ENCODE measurements at places on chromosomes 2 and 18.

DNA sequence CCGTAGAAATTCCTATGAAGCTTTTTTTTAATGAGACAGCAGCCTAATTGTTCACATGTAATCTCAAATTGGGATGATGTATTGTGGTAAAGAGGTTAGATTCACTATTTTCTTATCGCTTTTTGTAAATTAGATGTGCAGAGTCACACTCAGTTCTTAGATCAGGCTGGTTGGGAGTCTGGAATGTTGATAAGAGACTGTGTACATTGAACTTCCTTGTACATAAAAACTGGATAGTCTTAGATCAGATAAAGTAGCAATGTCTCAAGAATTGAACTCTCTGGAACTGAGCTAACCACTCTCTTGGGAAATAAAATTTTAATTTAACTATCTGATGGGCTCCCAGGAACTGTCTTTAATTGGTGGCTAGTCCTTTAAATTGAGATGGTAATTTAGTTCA lies 108.1 kb upstream of the MSTN start:
- DNase-seq: no peak

DNA sequence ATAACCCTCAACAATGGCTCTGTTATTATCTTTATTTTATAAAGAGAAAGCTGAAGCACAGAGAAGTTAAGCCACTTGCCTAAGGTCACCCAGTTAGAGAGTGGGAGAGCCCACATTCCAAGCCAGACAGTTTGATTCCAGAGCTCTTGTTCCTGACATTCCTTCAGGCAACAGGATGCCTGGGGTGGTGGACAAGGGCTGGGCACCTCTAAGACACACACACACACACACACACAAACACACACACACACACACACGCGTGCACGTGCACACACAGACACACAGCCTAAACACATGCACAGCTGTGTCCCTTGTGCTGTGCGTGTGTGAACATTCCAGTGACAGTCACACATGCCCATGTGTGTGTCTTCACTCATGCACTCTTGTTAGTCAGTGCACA lies 26.4 kb downstream of the CELF4 start:
- no peak for DNase-seq

GRCh38 chr2:159713631-159714246 lies 1.4 kb downstream of the MARCHF7 start:
- DNase-seq: peak; percentile 49

DNA sequence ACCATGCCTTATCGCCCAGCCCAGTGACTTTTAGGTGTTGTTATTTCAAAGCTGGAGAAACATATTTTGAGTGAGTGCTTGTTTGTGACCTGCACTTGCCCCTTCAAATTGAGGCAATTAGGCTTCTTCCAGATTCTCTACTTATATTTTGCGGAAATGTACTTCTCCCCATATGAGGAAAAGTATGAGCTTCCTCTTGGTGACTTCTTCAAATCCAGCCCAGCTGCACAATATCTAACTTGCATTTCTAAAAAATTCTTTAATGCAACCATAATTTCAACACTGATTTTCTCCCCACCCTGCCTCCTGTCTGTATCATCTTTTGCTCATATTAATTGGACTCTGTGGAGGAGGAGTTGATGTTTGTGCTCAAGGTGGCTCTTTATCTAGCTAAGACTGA lies 391.2 kb upstream of the POU3F3 start:
- no peak for DNase-seq

DNA sequence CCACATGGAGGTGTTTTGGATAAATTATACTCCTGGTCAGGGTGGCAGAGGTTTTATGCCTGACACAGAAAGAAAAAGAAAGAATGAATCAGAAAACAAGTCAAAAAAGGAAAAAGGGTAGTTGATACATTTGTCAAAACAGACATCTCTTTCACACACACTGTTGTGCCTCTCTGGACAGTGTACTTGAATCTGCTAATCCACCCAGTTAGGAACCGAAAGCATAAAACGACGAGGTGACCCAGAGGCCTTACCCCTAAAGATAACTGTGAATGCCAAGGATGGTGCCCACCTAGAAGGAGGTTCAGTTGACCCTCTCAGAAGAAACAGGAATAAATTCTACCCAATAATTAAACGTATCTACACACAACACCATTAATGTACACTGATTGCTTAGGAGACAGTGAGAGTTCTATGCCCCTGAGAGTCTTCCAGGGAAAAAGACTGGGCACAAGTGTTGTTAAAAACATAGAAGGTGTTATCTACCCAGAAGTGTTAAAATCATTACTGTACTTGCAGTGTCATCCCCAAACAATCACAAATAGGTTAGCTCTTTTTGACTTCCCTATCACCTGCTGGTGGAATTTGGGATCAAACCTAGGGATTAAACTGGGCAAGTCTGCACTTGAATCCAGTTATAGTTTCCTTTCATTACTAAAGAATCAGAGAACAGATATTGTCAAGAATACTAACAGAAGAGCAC lies 123.2 kb upstream of the DNAJC10 start:
- DNase-seq: no peak

- no peak for DNase-seq
These were observed 85.5 kb upstream of the STON1 start for GRCh38 chr2:48444404-48444803.

GRCh38 chr18:27785815-27786471 lies 391.0 kb downstream of the CDH2 start:
- DNase-seq: no peak

GRCh38 chr2:11123856-11124759 lies 31.2 kb upstream of the SLC66A3 start:
- peak; percentile 40 for DNase-seq

GRCh38 chr2:128325611-128326181 lies 7.0 kb upstream of the HS6ST1 start:
- no peak for DNase-seq

GRCh38 chr18:13246121-13246520 lies 27.6 kb downstream of the LDLRAD4 start:
- DNase-seq: no peak

GRCh38 chr2:234823877-234824376 lies 127.9 kb upstream of the SH3BP4 start:
- DNase-seq: peak; percentile 83

GRCh38 chr2:213164263-213164662 lies 12.9 kb upstream of the IKZF2 start:
- DNase-seq: no peak

- no peak for DNase-seq
These were observed 21.1 kb downstream of the ST3GAL5 start for GRCh38 chr2:85867556-85868292.

- no peak for DNase-seq
These were observed 14.0 kb downstream of the USP14 start for GRCh38 chr18:172361-172760.

DNA sequence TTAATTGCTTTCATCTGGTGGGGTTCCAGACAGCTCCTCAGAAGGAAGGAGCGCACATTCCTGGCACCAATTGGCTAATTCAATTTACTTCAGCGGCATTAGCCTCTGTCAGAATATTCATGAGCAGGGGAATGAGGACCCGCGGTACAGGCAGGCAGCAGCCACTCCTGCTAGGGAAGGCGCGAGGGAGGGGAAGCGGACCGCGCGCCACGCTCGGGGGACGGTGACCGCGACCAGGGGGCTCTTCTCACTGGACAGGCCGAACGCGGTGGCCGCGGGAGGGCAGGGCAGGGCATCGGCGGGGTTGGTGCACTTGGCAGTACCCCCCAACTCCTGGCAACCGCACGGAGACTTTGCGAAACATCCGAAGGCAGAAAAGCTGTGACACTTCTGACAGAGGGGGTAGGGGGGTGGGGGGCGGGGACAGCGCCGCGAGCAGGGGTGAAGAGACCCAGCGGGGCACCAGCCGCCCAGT lies at the start of gene CDH20:
TSS of gene CDH20 (plus strand) at position 160 of the 475 bp plus-strand sequence.
- no peak for DNase-seq

DNA sequence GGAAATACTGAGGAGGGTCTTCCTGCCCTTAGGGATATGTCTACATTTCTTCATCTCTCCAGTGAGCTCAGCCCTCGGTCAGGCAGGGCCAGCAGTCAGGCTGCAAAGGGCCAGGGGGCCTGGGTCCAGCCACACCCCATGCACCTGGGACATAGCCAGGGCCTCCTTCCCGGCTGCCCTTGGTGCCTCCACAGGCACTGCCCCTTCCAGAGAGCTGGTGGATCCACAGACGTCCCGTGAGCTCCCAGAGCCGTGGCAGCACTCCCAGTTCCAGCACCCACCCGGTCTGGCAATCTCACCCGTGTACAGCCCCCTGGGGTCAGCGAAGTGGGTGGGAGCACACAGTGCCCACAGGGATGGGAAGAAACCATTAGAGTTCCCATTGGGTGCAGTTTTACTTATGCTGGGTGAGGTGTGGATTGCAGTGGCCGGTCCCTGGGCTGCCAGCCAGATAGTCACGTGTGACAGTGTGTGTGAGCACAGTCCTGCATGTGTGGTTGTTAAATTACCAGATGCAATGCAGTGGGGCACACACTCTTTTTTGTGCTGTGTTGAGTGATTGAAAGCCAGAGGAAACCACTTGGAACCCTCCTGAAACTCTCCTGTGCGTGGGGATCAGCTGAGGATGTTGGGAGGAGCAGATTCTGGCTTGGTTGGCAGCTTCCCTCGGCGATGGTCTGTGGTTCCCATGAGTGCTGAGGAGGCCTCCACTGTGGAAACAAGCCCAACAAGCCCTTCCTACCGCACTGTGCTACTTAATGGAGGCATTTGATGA lies 131.0 kb downstream of the SNTG2 start:
- DNase-seq: no peak

GRCh38 chr18:49030138-49030537 lies 79.4 kb upstream of the SMAD7 start:
- no peak for DNase-seq

- DNase-seq: no peak
These were observed 437.2 kb upstream of the TNP1 start for GRCh38 chr2:217297096-217297495.

GRCh38 chr2:85607268-85608215 lies 4.3 kb downstream of the C2orf68 start:
- DNase-seq: no peak

DNA sequence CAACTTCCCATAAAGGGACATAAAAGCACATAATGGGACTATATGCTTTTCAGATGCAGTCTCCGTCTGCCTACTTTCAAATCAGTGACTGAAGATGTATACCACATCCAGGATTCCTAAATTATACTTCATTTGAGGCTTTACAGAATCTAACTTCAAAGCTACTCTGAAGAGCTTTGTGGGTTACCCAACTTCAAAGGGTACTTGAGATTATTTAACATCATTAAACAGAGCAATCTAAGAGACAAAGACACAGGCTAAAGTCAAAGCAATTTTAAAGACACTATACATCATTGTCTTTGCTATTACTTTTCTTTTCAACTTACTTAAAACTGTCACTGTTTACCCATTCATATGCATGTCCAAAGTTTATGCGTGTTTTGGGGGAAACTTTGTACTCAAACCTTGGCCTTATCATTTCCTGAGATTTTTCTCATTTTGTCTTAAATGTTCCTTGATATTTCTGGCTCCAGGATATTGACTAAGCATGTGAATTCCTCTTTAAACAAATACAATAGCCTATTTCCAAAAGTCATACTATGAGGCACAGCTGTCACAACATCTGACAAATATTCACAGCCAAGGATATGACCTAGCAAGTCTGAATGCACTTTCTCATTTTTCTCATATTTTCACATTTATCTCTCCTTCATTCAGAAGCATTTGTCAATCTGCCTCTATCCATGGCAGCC lies 1985.1 kb upstream of the PIK3C3 start:
- no peak for DNase-seq

DNA sequence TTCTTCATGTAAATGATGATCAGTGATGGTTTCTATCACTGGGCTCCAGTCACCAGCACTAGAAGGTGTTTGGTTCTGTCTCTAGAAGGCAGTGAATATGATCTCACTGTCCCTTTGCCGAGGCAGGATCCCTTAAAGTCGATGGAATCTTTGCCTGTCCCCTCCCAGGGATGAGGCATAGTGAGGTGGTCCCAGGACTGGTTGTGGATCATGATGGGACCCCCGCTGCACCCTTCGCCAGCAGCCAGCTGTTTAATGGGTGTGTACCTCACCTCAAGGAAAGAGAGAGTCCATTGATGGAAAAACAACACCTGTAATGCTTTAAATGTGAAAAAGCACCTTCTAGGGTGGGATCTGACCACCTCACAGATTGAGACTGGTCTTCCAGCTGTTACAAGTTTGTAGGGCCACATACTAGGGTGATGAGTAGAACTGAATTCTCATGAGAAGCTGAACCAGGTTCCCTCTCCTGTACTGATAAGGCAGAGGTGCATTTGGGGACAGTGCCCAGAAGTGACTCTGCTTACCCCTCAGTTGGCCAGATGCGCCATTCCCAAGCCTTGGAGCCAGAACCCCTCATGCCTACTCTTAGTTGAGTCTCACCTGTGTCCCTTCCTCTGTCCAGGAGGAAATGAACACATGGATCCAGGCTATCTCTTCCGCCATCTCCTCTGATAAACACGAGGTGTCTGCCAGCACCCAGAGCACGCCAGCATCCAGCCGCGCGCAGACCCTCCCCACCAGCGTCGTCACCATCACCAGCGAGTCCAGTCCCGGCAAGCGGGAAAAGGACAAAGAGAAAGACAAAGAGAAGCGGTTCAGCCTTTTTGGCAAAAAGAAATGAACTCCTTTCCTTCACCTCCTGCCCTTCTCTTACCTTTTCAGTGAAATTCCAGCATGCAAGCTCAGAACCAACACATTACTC lies 55.5 kb upstream of the EML6 start:
- DNase-seq: no peak

DNA sequence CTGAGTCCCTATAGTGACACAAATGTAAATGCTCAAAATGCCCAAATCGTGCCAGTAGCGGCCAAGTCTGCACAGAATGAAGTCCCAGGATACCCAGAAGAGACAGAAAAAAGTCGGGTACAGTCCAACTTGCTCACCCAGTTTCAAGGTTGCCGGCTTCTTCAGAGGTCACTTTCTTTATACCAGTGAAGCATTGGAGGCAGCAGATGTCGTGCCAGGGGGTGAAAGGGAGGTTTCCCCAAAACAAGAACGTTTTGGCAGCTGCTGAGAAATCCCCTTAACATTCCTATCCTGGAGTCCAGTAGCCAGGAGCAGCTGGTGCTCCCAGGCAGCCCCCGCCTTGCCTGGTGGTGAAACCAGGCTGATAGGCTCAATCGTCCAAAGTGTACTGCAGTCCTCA lies 58.1 kb upstream of the MCFD2 start:
- DNase-seq: no peak

DNA sequence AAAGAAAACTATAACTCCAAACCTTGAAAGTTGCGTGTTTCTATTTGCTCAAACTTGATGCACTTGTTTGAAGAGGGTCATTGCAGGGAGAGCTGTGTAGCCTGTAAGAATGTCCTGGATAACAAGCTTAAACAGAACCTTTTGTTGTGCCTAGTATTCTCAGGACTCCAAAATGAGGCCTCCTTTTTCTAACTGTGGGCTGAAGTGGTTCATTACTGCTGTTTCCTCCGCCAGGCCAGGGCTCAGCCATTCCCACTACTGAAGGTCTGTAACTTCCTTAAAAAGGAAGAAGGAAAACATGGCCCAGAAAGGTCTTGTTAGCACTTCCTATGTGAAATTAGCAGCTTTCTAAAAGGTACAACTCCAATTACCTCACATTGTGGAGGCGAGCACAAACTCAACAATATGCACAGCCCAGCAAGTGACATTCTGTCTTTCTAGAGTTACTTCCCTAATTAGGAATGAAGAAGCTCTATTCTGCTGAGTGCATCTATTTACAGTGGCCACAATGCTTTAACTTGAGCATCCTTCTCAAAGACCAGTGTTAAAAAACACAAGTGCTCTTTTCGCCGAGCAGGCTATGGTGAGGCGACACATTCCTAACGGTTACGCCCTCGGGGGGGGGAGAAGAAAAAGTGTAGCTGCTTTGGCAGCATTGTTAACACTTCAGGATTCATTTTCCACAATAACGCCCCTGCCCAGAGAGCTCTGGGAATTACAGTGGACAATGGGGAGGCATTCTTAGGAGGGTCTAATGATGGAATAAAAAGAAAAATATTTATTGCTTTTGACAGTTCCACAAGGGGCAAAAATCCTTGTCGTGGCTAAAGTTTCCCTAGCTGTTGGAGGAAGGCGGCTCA lies 136.9 kb upstream of the SIX3 start:
- no peak for DNase-seq
